Stimulated activated CD4-positive, alpha-beta T cell treated with anti-CD3 and anti-CD28 coated beads, Interleukin-4, amount 100 ng/mL, for 48 hours (primary cell): ENCODE measurements at places on chromosomes 5 and 9.

DNA sequence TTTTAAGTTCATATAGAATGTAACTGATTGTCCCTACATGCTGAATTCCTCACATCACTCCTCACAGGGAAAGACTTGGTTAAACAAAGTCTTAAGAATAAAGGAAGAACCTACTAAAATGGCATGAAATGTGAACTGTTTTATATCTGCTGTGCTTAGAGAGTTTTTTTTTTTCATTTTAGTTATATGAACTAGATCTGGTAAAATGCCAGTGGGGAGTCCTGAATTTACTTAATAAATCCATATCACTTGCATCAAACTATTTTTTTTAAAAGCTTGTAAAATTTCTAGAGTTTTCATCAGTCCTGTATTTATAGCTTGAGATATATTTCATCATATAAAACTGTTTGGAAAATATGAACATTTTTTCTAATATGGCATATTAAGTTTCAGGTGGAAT lies 1528.6 kb downstream of the EFNA5 start:
- DNase-seq, result no peak

DNA sequence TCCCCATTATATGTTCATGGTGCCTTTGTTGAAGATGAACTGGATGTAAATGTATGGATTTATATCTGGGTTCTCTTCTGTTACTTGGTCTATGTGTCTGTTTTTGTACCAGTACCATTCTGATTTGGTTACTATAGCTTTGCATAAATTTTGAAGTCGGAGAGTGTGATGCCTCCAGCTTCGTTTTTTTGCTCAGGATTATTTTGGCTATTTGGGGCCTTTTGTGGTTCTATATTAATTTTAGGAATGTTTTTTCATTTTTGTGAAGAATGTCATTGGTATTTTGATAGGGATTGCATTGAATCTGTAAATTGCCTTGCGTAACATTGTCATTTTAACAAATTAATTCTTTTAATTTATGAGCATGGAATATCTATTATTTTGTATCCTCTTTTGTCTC lies 36.6 kb upstream of the ZNF366 start:
- DNase-seq, result no peak

GRCh38 chr9:21996858-21997257 lies 2.3 kb downstream of the CDKN2B-AS1 start:
- DNase-seq, result no peak

GRCh38 chr9:133394687-133395271 lies 18.6 kb downstream of the STKLD1 start:
- no peak for DNase-seq

GRCh38 chr5:179344431-179345182 lies 654 bp downstream of the ADAMTS2 start:
- DNase-seq, result no peak

DNA sequence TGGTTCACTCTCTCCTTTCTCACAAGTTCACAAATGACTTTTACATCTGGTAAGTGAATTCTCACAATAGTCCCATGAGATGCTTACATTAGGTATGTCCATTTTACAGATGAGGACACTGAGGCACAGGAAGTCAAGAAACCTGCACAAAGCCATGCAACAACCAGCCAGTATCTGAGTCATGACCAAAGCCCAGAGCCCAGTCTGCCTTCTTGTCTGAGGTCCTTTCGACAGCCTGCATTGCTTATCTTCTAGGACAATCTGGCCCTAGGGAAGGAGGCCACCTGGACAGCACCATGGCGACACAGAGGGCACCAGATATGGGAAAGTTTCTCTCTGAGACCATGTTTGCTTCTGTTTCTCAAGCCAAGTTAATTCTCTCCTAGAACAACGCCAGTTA lies 197.1 kb downstream of the NSG2 start:
- DNase-seq, result no peak

GRCh38 chr5:119318256-119318894 lies 37.4 kb upstream of the TNFAIP8 start:
- no peak for DNase-seq

DNA sequence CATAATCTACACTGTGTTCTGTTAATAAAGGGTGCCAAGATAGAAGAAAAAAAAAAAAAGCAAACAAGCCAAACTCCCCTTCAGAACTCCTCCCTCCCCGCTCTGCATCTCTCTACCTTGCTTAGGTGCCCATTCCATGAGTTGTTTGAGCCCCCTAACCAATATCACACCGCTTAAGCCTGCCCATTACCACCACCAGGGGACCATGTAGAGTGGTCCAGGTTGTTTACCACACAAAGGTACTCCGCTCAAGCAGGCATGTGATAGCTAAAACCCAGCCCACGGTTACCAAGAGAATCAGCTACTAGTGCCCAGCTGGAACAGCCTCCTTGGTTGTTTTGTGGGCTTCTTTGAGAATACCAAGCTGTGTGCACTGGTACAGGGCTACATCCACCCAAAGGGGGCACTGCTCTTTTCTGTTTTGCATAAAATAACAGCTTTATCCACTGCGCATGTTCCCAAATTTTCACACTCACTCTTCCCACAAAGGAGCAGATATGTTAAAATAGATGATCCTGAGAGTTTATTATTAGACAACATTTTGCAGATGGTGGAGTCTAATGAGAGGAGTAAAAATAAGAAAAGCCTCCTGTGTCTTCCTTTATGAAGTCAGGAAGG lies 304.1 kb downstream of the DEPDC1B start:
- no peak for DNase-seq

DNA sequence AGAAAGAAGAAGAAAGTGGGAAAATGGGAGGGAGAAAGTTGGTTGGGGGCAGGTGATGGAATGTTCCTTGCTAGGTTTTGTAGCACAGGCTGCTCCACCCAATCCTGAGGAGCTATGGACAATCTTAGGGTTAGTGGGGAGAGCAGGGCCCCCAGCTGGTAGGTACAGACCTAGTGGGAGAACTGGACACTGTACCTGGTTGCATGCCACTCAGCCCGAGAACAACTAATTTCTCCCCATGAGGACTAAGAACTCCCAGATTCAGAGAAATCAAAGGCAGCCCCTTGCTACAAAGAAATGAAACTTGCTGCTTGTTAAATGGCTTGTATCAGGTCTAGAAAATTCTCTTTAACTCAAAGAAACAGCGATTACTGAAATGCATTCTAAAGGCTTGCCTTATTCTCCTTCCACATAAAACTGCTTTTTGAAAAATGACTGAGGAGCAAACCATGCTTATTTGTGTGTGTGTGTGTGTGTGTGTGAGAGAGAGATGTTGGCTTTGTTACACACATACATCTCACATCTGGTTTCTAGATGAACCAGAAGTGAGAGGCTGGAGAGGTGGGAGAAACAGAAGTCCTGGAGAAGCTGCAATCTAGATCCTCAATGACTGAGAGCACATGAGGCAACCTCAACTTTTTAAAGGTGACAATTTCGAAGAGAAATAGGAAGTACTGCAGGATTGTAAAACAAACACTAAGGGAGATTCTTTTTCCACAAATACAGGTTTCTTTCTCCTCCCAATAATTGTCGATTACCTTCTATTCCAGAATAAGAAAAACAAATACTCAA lies 28.9 kb downstream of the FYB1 start:
- no peak for DNase-seq

DNA sequence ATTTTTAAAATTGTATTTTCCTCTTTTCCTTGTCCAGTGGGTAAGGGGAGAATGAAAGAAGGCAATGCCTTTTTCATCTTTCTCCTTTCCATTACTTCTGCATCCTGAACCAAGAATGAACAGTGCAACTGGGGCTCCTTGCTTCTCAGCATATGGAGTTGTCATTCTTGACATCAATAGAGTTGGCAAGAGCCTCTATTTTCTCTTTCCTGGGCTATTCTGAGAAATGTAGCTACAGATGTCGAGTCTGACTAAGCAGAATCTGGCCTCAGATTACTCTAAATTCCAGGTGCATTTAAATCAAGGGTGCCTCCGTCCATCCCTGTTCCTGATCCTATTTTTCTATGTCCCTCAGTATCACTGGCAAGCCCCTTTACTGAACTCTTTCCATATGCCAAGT lies 244.8 kb downstream of the GLIS3 start:
- no peak for DNase-seq

DNA sequence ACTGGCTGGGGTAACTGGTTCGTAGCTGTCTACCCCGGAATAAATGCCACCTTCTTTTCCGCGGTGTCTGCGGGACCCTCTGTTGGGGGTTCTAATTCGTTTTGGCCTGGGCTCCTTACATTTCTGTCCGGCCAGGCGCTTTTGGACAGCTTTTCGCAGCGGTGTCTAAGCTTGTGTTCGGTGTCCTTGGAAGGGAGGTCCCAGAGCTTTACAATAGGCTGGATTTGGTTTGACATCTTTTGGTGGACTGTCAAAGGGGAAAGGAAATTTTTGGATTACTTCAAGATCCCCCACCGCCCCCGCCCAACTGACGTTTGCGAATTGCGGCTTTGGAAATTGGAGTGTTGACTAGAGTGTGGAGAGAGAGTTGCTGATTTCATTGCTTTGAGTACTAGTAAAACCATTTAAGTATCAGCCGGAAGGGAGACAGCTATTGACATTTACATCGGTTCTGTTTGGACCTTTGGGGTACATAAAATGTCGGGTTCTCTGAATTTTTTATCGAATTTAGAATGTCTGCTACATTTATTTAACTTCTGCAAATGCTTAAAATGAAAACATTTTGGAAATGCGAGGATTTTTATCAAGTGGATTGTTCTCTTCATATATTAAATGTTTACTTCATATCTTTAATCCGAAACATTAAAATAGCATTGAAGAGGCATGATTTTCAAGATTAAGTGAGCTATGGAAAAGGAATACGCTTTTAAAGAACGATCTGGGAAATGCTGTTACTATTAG lies 4.7 kb upstream of the PURA start:
- no peak for DNase-seq

DNA sequence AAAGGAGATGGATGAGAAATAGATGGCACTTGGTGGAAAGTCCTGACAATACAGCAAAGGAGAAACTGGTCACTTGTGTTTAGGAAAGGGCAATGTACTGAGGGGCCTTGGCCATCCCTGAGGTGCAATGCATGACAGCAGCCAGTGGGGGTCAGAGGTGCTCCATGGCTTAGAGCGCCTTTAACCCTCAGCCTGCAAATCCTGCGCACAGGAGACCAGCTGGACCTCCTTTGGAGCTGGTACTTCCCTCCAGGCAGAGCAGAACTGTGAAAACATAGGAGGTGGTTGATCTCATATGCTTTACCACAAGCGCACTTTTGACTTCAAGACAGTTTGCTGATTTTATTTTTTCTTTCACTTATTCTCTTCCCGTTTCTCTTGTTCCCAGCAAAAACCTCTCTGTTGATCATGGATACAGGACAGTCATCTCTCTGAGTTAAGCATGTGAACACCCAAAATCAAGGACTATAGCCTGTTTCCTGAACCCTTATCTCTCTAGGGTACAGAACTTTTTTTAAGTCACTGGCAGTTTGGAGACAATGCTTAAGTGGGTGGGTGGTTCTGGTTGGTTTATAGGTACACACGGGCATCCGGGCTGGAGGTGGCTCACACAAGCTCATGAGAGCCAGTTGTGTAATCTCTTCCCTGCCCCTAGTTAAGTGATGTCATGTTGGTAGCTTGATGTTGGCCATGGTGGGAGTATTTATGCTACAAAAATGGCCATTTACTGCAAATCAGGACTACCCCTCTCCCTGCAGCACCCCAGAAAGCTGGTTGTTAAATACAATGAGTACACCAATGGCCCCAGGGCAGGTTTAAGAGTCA lies 37.6 kb upstream of the ANKRD55 start:
- peak; percentile 66 for DNase-seq

- DNase-seq, result no peak
These were observed 5.9 kb upstream of the FAM78A start for GRCh38 chr9:131282175-131282574.

- no peak for DNase-seq
These were observed 44.4 kb upstream of the SNX2 start for GRCh38 chr5:122730456-122730855.

DNA sequence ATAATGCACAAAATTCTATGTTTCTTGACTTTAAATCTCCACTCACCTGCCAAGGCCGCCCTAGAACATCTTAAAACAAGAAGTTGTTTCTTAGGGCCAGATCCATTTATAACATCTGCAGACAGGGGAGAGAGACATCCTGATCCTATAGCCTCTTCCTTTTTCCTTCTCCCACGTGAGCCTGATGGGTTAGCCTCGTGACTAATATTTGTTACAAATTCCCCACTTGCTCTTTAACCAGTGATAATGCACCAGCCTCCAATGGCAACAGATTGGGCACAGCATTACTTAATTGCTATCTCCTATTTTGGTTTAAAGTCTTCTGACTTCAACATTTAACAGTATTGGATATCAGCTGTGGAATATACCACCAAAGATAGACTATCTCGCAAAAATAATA lies 196.5 kb downstream of the GADD45G start:
- DNase-seq, result no peak

GRCh38 chr5:173394701-173395100 lies 66.5 kb upstream of the STC2 start:
- DNase-seq, result no peak

DNA sequence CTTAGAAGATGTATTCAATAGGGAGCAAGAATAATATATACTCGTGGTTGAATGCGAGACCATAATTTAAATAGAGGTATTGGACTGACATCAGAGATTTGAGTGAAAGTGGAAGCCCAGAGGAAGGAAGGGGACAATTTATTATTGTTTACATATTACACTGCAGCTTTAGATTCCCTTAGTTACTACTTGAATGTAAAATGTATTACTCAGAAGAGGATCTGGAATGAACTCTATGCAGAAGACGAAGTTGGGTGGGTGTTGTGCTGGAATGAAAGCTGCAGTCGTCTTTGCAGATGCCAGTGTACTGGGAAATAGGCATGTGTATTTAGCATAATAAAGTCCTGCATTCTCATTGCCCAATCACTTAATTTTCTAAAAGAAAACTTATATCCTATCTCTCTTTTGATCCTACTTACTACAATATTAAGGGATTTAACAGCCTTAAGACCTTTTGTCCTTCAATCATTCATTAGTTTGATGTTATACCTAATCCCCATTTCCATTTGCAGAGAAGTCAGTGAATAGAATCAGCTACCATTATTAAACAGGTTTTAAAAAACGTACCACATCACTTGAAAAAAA lies 570.7 kb upstream of the WWC1 start:
- no peak for DNase-seq

DNA sequence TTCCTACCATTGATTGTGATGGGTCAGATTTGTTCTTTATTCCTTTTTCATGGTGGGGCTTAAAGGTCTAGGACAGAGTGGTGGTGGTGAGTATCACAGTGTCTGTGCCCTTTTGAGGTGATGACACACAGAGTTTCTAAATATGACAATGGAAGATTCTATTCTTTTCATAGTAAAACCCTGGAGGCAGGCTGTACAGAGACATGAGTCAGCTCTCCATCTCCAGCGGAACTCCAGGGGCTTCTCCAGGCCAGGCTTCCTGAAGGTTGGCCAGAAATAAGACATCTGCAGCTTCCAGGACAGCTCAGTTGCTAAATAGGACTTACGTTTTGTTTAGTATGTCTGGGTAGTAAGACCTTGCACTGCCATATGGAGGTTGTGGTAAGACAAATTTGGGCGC lies 229.5 kb downstream of the CD180 start:
- DNase-seq, result no peak

GRCh38 chr9:127783111-127784008 lies 2.5 kb upstream of the CDK9 start:
- DNase-seq, result peak; percentile 51

DNA sequence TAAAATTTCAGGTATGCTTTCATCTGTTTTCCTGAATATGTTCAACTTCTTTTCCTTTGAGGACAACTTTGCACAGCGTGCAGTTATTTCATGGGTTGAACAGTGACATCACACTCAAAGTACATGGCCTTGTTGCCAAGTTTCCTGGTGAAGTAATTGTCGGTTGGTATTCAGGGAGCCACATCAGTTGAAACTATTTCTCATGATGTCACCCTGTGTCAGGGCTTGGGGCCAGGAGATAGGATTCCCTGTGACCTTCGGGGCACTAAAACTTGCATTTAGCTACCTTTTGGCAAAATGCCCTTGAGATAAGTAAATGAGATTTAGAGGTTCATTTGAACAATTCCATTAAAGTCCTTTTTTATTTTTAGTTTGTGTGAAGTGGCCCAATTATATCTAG lies 383.9 kb downstream of the SH3GL2 start:
- no peak for DNase-seq
